Activated CD8-positive, alpha-beta memory T cell treated with anti-CD3 and anti-CD28 coated beads for 36 hours (primary cell): ENCODE measurements at places on chromosomes 2 and 18. TPM values are rescaled to one million over a fixed set of nuclear protein-coding genes. Genes with fewer than 3 reads are reported as not detected.

Gene CTNNA2
- total RNA-seq, result not detected

Gene SDC1
- total RNA-seq, result 0.19 TPM

Gene ADRA2B
- total RNA-seq, result 0.25 TPM

Gene CTAGE1
- not detected for total RNA-seq

Gene PDE1A
- total RNA-seq, result not detected

Gene C2orf66
- not detected for total RNA-seq

Gene VIT
- total RNA-seq, result not detected

Gene PSMA8
- 1.6 TPM for total RNA-seq

Gene SCYGR3
- total RNA-seq, result not detected

Gene DYNAP
- not detected for total RNA-seq

Gene PJVK
- 2.4 TPM for total RNA-seq
